HS-5 (cell line): ENCODE measurements at places on chromosomes 1 and 21.
A peak's percentile ranks its signal among the peaks of the same experiment; 100 is the strongest.

GRCh38 chr1:162189345-162189744 lies 119.9 kb downstream of the NOS1AP start:
- DNase-seq = no peak

DNA sequence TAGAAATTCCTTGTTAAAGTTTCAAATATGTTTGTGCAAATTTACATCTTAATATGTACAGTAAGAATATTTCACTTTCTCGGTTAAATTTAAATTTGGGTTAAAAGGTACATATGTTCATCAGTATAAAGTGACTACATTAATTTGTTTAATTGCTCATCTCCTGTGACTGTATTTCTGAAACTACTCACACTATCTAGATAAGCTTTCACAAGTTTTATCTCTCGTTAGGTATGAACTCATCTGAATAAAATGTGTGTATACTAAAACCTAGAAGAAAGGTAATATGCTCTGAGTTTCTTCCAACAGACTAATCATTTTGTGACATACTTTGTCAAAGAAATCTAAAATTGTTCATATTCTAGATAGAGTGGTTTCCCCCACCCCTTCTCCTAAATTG lies 150.7 kb downstream of the PATJ start:
- no peak for DNase-seq

DNA sequence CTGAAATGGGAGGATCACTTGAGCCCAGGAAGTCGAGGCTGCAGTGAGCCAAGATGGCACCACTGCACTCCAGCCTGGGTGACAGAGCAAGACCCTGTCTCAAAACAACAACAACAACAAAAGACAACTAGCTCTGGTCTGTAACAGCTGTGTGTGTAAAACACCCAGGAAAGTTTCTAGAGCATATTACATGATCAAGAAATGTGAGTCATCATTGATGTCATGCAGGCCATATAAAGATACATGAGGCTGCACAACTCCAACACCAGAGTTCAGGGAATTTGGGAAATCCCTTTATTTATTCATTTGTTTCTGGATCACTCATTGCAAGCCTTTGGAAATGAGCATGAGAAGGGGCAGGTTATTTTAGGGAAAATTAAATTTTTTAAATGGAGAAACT lies 50.3 kb upstream of the CTPS1 start:
- DNase-seq = no peak

DNA sequence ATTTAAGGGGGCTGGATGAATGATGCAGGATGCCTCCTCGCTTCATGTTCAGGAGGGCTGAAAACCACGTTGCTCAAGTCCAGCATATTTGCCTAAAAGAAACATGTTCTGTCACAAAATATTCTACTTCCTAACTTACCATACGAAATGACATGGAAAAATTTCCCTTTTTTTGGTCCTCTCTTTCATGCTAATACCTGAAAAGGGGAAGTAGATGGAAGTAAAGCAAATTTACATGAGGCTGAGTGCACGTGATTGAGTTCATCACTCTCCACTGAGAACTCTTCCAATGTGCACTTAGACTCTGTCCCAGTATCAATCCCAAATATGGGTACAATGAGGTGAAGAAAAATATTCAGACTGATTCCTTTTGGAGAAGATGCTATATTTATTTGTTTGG lies 23.0 kb downstream of the XCL2 start:
- no peak for DNase-seq

DNA sequence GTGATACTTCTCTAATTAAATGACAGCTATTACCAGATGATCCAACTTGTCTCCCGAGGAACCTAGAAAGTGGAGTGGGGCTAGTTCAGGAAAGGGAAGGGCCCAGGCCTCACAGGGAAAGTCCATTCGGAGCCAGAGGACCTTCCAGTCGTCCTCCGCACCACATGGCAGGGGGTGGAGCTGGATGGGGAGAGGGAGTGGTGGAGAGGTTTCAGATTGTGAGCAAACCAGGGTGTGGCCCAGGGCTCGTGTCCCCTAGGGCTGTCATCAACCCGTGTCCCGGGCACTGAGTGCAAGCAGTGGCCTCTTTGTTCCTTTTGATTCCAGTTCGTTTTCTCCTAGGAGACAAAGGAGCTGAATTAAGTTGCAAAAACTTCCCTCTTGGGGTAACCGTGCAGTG lies 114.9 kb downstream of the HUNK start:
- no peak for DNase-seq

- no peak for DNase-seq
Measured at GRCh38 chr1:164805399-164805798, 246.4 kb downstream of the PBX1 start.

GRCh38 chr1:116586741-116587143 lies 15.9 kb upstream of the CD58 start:
- no peak for DNase-seq

- DNase-seq = no peak
Measured at GRCh38 chr1:145997016-145997717, 788 bp upstream of the TXNIP start.

DNA sequence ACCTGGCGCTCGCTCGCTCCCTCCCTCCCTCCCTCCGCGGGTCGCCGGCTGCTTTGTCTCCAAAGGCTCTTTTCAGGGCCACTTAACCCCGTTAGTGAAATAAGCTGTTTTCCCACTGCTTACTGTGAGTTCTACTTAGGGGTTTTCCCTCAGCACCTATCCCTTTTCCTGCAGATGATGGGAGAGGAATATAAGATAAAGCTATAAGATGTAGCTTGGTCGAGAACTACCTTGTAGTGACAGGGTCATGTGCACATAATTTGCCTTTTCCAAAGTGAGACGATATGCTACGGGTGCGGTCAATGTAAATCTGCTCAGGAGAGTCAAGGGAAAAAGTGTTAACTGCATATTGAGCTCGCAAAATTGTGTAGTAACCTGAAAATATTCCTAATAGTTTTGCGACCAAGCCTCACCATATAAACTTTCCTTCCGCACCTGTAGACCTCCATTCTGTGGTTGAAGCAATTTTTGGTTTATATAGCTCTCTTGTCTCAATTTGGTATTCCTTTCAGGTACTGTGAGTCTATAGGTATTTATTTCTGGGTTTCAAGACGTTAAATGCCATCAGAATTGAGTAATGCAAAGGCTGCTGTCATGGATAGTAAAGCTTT lies 55.8 kb upstream of the BOLA1 start:
- no peak for DNase-seq

DNA sequence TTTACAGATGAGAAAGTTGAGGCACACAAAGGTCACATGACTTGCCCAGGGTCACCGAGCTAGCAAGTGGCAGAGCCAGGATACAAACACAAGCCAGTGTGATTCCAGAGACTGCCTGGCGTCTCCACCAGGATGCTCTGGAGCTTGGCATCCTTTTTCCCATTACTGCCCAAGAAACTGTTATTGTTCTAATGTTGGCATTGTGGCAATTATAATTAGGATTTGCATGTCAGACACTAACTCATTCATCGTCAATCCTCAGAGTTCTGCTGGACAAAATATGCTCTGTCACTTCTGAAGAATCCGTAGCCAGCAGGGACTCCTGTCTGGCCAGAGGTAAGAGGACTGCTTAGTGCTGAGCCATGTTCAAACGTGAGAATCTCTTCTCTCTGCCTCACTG lies 8.8 kb downstream of the KAZN start:
- no peak for DNase-seq

DNA sequence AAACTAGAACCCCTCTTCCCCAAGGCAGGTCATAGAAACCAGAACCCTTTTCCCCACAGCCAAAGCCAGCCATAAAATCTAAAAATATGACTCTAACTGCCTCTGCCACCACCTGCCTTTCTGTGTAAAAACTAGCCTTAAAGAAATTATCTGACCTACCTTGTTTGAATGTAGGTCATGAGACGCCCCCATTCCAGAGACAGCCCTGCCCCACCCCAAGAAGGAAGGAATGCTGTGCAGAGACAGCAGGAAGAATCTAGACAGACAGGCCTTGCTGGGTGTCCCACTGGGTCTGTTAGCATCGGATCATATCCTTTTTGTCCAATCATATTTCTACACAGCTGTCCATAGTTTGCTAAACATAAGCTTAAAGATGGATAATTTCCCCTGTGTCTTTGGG lies 128.4 kb upstream of the RAB4A start:
- DNase-seq = no peak

DNA sequence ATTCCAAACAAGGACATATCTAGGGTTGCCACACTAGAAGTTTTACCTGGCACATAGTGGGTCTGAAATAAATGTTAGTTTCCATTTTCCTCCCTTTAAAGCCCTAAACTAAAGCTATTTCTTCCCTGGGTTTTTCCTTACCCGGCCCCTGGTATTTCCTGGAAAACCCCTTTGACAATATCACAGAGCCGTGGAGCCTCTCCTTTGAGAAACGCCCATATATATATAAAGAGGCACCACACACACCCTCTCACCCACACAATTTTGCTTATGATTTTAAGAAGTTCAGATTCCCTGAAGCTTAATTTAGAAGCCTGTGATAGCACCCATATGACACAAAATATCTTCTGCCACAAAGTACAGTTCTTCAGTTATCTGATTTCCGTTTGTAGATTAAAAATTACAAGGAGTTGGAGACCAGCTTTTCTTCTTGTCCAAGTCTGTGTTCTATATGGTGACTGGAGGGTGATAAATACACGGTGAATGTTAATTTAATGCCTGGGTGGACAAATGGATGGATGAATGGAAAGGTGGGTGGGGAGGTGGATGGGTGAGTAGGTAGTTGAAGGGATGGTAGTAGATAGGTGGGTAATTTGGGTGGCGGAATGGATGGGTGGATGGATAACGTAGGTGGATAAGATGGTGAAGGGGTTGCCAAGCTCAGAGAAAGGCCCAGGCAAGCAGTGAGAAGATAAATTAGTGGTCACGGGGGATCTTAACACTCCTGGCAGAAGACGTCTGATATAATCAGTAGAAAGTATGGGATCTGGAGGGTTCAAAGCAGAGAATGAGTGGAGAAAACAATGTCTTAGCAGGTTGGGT lies 154.4 kb upstream of the FGGY start:
- DNase-seq = no peak

GRCh38 chr1:235329139-235329902 lies 951 bp downstream of the GGPS1 start:
- no peak for DNase-seq

DNA sequence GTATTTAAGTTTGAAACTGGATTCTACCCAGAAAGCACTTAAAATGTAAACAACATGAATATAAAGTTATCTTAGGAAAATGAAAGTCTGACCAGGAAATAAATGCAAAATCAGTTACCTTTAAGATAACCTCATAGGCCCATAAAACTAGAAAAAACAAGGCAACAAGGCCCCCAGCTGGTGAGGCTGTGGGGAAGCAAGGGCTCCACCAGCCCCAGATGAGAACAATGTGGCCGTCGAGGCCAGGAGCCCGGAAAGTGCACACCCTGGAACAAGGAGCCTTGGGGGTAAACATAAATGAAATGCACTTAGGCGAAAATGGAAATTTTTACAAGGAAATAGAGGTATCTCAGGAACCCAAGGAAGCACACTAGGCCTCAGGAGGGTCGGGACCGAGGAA lies 37.9 kb upstream of the BMP8B start:
- no peak for DNase-seq

- peak; percentile 19 for DNase-seq
Measured at GRCh38 chr1:116697548-116698243, 30.2 kb upstream of the IGSF3 start.

DNA sequence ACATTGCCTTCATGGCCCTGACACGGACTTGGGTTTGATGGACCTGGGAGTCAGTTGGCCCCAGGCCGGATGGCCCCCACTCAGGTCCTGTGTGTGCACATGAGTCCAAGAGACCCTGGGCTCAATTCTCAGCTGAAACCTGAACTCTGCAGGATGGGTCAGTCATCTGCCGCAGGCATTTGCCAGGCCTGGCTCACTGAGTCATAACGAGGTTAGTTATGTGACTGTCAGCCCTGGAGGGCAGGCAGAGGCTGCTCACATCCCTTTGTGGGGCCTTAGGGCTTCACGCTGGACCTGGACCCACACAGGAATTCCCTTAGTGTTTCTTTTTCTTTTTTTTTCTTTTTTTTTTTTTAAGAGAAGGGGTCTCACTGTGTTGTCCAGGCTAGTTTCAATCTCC lies 46.5 kb downstream of the PSMG1 start:
- DNase-seq = no peak

DNA sequence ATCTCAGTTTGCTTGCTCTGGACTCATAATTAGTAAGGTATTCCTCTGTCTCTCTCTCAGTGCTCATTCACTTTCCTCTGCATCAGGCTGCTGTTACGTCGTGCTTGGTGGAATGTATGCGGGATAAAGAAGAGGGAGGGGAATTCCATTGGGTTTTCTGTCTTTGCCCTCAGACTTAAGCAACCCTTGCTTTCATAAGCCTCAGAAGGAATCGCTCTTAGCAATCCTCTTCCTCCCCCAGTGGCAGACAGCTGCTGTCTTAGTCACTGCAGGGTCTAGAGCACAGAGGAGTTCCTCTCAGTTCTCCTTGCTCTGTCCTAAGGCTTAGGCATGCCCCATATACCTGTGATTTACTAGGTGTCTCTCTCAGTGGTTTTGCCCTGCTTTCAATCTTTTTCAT lies 19.1 kb upstream of the NTMT2 start:
- peak; percentile 94 for DNase-seq

GRCh38 chr1:147723691-147724323 lies 36.6 kb downstream of the GJA5 start:
- DNase-seq = no peak

DNA sequence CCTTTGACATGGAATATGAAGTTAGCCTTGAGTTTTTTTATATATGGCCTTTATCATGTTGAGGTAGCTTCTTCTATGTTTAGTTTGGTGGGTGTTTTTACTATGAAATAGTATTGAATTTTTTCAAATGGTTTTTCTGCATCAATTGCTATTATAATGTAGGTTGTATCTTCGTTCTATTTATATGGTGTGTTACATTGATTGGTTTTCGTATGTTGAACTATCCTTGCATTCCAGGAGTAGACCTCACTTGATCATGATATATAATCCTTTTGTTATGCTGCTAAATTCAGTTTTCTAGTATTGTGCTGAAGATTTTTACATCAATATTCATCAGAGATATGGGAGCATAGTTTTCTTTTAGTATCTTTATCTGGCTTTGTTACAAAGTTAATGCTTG lies 55.8 kb downstream of the C1orf198 start:
- no peak for DNase-seq

DNA sequence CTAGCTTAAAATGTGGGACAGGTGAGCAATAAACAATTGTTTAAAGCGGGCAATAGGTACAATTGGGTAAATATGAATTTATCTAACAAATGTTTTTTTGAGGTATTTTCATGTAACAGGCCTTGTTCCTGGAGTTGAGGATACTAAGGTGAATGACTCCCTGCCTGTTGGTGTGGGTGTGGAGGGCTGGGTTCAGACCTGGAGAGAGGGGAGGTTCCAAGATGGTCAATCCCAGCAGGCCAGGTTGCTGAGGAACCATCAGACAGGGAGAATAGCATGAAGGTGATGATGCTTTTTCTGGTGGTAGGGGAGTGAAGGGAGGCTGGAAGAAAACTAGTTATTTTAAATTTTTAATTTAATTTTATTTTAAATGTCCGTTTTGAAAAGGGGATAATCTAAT lies 46.3 kb downstream of the CDC14A start:
- no peak for DNase-seq

DNA sequence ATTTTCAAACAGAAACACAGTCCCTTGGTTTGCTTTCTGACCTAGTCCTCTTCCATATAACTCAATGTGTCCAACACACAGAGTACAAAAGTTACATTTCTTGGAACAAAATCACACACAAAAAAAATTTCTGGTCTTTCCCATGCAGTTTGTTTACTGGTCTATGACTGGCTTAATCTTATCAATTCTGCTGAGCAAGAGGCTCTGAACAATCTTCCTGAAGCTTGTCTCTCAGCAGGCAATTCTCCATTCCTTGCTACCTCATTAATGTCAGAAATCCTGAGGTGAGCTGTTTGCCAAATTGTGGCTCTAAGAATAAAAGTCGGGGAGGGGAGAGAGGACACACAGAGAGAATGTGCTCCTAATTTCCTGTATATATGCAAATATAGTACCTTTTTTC lies 423.6 kb downstream of the HLX start:
- DNase-seq = no peak
